ENCODE measurements at places on chromosomes 16 and 17. TPM values are rescaled to one million over a fixed set of nuclear protein-coding genes. Genes with fewer than 3 reads are reported as not detected.
A peak's percentile ranks its signal among the peaks of the same experiment; 100 is the strongest.

- no peak for DNase-seq
Observed at GRCh38 chr17:31564291-31564690, 172.8 kb downstream of the RAB11FIP4 start.

SCARF1 gene
- total RNA-seq = 9.9 TPM

DNA sequence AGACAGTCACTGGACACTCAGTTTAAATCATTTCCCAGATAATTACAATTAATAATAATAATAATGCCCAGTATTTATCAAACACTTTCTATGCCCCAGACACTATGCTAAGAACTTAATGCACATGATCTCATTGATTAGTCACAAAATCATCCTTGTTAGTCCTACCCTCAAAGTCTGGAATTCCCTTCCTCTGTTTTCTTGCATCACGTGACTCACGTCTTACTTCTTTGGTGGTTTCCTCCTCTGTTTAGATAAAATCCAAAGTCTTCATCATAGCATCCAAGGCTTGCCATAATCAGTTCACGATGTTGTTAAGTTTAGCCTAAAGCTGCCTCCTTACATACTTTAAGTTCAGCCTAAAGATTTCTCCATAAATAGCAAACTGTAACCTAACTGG lies 471.9 kb downstream of the PMP22 start:
- no peak for DNase-seq

MYH8 gene
- not detected for total RNA-seq

DNA sequence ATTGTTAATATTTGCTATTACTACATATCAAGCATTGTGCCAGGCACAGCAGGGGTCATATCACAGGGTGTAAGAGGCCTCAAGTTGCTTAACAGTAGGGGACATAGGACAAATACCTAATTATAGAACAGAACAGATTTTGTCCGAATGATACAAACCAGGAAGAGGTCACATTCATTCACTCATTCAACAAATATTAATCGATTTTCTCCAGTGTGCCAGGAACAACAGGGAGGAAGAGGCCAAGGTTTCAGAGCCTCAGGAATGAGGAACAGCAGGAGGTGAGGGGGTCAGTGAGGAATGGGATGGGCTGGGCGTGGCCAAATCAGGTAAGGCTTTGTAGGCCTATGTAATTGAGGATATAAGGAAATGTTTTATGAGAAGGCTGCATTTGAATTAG lies 11.2 kb upstream of the CHST4 start:
- DNase-seq = no peak

- no peak for DNase-seq
Observed at GRCh38 chr16:85879975-85880831, 18.8 kb upstream of the IRF8 start.

DNA sequence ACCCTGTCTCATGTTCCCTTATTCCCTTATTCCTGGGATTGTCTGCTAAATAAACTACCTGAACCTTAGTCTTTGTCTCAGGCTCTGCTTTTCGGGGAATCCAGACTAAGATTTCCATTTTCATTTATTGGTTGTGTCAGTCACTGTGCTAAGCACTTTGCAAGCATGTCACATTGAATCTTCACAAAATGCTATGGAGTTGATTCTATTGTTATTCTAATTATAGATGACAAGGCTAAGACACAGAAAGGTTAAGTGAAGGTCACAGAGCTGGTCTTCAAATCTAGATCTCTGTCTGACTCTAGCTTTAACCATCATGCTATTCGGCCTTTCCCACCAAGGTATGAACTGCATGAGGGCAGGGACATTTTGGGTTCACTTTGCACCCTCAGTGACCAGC lies 13.4 kb upstream of the CES5A start:
- no peak for DNase-seq

- DNase-seq = no peak
Observed at GRCh38 chr16:80459966-80460365, 80.8 kb upstream of the DYNLRB2 start.

GRCh38 chr17:34770586-34770985 lies 190.7 kb downstream of the CCT6B start:
- no peak for DNase-seq

PRSS22 gene
- not detected for total RNA-seq

GRCh38 chr17:11256877-11257276 lies 15.9 kb downstream of the SHISA6 start:
- DNase-seq = no peak

AGRP gene
- not detected for total RNA-seq

RMI2 gene
- not detected for total RNA-seq

GRCh38 chr17:45161288-45162024 lies at the start of gene HEXIM2:
TSS of gene HEXIM2 (plus strand) at chr17:45161875. CDS start at chr17:45162794, 919 bp downstream.
- peak; percentile 99 for DNase-seq

DNA sequence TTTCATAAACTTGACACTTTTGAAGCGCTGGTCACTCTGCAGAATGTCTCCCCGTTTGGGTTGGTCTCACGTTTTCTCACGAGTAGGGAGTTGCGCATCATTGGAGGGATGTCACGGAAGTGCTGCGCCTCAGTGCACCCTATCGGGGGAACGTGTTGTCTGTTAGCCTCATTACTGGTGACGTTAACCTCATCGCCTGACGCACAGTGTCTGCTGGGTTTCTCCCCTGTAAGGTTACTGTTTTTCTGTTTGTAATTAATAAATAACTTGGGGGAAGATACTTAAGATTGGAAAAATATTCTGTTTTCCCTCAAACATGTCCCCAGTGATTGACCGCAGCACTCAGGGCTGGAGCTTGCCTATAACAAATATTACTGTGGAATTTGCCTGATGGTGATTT lies 26.7 kb downstream of the VAC14 start:
- no peak for DNase-seq

DNA sequence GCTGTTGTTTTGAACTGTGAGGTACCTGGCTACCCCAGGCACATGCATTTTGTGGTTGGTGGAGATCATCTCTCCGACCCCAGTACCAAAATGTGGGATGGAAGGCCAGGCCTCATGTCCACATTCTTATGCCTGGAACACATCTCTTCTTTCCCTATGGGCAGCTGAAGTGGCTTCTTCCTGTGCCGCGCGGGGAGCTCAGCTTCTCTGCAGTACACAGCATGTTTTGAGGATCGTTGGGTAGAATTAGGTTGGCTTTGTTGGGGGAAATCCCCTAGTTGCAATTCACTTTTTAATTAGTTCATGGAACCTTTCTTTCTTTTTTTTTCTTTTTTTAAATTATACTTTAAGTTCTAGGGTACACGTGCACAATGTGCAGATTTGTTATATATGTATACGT lies 242.1 kb downstream of the MSI2 start:
- DNase-seq = no peak

G6PC1 gene
- total RNA-seq = not detected

ATP2A1 gene
- total RNA-seq = 0.75 TPM

DNA sequence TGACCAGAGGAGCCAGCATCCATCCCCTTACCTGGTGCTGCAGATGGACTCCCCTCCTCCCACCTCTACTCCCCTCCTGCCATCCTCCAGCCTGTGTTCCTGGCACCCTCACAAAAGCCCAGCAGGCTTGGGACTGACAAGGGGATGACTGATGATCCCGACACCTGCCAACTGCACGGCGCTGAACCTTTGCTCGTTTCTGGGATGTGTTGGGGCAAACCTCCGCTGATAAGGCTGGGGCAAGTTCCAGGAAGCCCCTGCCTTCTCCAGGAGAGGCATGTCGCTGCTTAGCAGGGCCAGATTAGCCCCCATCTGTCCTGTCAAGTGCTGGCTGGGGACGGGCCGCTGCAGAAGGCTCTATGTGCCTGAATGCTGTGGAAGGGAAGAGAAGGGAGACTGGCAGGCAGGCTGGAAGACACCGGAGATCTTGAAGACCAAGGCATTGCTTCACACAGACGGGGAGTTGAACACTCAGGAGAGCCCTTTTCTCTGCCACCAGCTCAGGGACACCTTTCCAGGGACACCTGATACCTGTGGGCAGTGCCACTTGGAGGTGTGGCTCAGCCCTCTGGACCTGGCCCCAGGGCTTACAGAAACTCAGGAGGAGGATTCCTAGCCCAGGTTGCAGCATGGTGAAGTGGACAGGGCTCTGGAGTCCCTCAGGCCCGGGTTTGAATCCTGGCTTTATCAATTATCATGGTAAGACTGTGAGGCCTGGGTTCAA lies 973 bp upstream of the KRT15 start:
- no peak for DNase-seq

DNA sequence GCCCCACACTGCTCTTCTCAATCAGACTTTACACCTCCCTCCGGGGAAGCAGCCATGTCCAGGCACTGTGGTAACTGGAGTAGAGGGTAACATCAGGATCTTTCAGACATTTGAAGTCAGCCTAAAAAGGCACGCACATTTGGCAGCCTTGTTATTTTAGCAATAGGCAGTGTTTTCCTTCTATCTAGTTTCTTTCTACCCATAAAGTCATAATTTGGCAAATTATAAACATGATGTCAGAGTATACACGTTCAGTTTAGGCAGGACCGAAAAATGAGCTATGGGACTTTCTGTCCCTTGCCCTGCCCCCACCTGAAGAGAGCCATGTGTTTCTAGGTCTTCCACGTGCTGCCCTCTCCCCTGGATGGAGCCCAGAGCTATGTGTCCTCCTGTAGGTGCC lies 21.1 kb downstream of the NARF start:
- DNase-seq = peak; percentile 28

DNA sequence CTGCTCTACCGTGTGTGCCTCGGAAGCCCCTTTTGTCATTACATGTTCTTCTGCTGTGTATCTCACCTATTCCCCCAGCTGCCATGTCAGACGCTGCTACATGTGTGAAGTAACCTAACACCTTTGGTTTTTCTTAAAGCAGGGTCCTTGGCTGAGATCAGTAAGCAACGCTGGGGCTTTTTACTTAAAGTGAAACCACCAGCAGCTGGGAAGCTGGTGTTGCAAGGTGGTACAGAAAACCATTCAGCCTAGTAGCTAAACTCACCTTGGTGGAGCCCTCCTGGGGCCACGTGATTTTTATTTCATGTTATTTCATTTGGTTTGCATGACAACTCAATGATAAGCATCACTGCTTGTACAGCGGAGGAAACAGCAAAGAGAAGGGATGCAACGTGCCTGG lies 62.6 kb downstream of the PLCG2 start:
- no peak for DNase-seq

- no peak for DNase-seq
Observed at GRCh38 chr16:82071421-82071820, 36.4 kb downstream of the HSD17B2 start.

DNA sequence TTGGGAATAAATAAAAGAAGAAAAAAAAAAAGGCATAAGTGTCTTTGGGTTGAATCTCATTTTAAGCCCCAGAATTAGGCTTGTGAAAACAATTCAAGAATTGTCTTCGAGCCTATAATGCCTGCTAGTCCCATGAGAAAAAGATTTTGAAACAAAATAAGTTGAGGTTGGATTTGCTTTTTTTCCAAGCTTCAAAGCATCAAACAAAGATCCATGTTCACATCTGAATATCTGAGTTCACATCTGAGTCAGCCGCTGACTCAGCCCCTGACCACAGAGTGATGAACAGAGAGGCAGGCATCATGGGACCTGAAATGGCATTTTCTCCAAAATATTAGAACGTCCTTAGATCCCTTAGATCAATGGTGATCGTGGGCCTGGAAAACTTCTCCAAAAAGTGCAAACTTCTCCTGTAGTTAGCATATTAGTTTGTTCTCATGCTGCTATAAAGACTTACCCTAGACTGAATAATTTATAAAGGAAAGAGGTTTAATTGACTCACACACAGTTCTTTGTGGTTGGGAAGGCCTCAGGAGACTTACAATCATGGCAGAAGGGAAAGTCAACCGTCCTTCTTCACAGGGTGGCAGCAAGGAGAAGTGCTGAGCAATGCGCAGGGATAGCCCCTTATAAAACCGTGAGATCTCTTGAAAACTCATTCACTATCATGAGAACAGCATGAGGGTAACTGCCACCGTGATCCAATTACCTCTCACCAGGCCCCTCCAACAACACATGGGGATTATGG lies 294.6 kb upstream of the HSBP1 start:
- no peak for DNase-seq

DNA sequence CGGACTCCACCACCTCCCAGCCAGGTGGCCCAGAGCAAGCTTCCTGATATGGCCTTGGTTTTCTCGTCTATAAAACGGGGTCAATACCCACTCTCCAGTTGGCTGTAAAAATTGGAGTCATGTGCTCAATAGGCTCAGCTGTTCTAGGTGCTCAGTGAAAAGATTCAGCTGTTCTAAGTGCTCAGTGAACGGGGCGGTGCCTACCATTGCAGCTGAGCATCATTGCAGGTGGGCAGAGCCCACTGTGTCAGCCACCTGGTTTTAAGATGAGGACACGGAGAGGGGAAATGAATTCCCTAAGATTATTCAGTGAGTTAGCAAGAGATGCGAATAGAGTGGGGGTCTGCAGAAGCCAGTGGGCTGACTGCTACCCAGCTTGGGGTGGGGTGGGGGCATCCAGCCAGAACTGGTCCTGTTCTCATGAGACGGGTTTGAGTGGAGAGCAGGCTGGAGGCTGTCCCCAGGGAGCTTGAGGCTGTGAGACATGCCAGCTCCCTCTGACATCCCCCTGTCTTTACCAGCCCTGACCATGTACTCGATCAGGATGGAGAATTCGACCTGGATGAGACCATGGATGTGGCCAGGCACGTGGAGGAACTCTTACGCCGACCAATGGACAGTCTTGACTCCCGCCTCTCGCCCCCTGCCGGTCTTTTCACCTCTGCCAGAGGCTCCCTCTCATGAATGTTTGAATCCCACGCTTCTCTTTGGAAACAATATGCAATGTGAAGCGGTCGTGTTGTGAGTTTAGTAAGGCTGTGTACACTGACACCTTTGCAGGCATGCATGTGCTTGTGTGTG lies 21.9 kb downstream of the STAT5A start:
- DNase-seq = no peak

DNA sequence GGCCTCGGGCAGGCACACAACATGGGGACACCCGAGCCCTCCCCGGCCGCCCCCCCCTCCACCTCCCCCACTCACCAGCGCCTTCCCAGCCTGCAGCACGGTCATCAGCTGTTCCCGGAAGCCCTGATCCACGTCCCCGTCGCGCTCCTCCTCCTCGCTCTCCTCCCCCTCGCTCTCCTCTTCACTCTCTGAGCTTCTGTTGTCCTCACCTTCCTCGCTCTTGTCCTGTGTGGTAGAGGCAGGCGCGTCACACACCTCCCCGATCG lies 10.3 kb downstream of the MYBBP1A start:
- no peak for DNase-seq

DNA sequence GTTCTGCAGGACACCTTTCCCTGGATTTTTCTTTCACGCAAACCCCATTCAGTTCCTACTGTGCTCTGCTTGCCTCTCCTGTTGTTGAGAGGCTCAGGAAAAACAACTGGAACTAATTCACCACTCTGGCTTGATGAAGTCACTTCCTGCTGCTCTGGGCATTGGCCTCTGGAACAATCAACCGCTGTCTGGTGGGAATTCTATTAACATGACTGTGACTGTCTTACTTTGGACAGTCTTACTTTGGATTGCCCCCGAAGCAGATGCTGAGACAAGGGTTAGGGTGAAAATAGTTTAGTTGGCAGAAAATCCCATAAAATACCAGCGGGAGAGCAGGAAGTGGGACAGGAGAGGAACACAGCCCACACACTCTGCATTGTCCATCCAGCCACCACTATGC lies 90.0 kb upstream of the HSBP1 start:
- DNase-seq = no peak

DNA sequence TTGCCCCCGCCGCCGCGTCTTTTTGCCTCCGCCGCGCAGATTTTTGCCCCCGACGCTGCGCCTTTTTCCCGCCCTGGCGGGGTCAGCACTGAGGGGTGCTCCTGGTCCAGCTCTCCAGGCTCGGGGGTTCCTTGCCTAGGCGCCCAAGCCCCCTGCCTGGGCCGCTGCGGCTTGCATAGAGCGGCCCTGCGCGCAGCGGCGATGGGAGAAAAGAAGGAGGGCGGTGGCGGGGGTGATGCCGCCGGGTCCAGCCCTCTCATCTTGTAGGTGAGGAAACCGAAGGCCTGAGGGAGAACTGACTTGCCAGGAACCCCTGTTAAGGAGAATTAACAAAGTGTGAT lies 330.8 kb upstream of the WSB1 start:
- DNase-seq = no peak

GRCh38 chr16:23436951-23437350 lies 16.0 kb downstream of the COG7 start:
- DNase-seq = no peak

Measured in right cardiac atrium (tissue), 5 donors.